ENCODE measurements at places on chromosomes 13 and 19.

GRCh38 chr19:44847144-44848035, 1.3 kb downstream of the NECTIN2 start:
- DNase-seq = no peak

- DNase-seq = no peak
These were observed 383.1 kb downstream of the DLEU7 start for GRCh38 chr13:50460358-50460757.

DNA sequence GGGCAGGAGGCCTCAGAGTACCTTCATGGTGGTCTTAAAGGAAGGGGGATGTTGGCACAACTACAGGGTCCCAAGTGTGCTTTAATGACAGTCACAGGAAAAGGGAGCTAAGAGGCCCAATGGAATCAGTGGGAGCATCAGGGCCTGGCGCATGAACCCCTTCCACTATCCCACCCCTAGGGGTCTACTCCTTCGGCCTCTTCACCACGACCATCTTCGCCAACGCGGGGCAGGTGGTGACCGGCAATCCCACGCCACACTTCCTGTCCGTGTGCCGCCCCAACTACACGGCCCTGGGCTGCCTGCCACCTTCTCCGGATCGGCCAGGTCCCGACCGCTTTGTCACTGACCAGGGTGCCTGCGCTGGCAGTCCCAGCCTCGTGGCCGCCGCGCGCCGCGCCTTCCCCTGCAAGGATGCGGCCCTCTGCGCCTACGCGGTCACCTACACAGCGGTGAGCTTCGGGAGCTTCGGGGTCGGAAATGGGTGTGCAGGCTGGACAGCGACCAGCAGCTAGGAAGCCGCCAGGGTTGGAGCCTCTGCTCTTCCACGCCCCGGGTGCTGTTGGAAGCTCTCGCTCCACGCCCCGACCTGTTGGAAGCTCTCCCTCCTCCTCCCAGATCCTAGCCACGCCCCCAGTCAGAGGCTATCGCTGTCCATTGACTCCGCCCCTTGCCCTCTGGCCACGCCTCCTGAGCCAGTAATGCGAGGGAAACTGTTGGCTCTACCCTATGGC, 6.0 kb downstream of the PLPPR2 start:
- no peak for DNase-seq

DNA sequence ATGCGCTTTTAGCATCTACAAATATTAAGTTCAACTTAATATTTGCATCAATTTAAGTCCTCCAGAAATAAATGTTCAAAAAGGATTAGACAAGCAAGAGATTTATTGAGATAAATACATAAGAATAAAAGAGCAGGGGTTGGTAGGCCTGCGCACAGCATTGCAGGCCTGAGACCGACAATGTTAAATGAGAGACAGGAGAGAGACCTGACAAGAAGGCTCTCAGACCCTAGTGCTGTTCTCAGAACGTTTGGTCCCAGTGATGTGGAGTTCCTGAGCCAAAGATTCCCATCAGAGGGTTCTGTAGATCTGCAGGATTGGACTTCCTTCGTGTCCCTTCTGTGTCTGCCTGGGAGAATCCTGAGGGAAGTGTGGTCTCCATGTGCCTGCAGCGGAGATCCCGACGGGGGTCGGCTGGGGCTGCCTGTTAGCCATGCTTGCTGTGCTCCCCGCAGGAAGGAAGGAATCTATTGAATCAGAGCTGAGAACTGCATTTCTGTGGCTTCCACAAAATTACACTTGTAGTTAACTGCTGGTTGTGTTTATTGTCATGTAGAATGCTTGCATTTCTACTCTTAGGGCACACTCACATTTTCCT, 369.9 kb upstream of the SLC10A2 start:
- no peak for DNase-seq

- DNase-seq = no peak
These were observed 19.5 kb downstream of the NUFIP1 start for GRCh38 chr13:44969551-44970484.

DNA sequence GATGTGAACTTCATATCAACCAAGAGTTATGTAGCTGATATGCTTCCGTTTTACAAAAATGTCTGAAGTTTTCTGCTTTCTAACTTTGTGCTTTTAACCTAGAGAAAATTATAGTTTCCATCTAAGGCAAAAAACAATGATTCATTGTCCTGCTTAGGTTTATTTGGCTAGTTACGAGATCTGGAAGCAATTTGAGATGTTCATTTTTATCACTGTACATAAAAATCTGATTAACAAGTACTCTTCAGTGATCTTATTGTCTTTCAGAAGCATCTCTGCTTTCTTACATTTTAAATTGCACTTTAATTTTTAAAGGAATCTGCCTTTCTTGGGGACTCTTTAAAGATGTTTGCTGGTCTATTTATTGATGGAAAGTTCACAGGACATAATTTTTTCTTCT, 188.1 kb downstream of the RFC3 start:
- no peak for DNase-seq

GRCh38 chr19:51246164-51246552, 4.7 kb upstream of the SIGLECL1 start:
- DNase-seq = no peak

DNA sequence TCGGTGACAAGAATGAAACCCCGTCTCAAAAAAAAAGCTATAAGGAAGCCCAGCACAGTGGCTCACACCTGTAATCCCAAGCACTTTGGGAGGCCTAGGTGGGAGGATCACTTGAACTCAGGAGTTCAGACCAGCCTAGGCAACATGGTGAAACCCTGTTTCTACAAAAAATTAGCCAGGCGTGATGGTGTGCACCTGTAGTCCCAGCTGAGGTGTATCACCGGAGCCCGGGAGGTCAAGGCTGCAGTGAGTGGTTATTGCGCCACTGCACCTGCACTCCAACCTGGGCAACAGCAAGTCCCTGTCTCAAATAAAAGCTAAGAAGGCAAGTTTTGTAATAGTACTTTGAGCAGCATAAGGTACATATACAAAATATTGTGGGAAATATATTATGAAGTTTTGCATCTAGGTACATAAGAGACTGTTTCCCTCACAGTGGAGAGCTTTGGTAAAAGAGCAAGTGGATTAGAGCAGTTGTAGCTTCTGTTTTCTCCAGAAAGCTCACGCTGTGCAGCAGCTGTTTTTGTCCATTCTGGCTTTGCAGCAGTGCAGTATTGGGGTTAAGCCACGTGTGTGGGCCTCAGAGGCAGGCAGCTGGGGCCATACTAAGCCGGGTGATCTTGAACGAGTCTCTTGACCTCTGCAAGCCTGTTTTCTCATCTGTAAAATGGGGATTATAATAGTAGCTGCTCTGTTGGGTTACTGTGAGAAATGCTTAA, 35.4 kb downstream of the ARHGAP35 start:
- no peak for DNase-seq

DNA sequence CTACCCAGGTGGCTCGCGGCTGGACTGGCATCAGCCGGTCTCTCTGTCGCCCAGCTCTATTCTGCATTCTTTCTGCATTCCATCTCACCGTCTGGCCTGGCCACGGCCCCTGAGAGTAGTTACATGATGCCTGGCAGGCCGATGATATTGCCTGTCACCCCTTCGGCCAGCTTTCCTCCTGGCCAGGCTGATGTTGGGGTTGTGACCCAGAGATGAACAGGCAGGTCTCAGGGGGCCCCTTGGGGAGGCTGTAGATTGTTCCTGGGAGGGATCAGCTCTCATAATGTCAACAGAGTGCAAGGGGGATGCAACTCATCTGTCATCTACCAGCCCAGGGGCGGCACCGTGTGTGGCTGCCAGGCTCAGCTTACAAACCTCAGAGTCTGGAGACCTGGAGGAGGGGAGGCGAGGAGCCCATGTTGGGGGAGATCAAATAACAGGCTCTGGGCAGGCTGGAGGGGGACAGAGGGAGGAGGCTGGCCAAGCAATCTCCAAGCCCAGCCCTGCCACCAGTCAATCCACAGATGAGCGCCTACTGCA, 13.6 kb upstream of the FBXO17 start:
- no peak for DNase-seq

DNA sequence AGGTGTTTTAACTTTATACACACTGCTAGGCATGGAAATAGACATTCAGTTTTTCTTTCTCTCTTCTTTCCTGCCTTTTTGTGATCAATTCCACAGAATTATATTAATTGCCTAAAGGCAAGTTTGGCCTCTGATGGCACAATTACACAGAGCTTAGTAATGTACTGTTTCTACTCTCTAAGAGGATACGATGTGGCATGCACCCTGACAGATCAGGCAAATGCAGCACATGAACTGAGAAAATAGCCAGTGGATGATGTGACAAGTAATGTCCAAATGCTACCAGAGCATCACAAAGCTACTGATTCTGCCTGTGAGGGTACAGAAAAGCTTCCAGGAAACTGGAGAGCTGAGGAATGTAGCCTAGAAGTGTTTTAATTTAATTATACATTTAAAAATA, 233.8 kb upstream of the PRR20A start:
- DNase-seq = no peak

- DNase-seq = no peak
These were observed 27.6 kb downstream of the PRKD2 start for GRCh38 chr19:46689358-46689757.

GRCh38 chr13:33828431-33829129, 10.6 kb downstream of the RFC3 start:
- no peak for DNase-seq

DNA sequence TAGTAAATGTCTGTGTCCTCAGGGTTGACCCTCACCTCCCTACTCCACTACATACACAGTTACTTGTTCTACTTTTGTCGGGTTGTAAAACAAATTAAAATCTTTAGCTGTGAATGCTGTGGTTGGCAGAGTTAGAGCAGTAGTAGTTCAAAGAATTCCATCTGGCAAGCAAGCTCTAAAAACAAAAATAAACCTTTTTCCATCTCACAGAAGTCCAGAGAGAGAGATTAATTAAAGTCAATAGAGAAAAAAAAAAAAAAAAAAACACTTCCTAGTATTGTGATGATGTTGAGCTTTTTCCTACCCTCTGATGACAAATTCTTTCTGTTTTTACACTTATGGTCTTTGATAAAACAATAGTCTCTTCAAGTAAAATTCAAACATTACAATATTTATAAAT, 338.4 kb downstream of the PCDH17 start:
- DNase-seq = no peak

- no peak for DNase-seq
These were observed 21.5 kb downstream of the NFIX start for GRCh38 chr19:13016628-13017305.

GRCh38 chr13:101127741-101128353, 288.5 kb downstream of the NALCN start:
- DNase-seq = no peak

DNA sequence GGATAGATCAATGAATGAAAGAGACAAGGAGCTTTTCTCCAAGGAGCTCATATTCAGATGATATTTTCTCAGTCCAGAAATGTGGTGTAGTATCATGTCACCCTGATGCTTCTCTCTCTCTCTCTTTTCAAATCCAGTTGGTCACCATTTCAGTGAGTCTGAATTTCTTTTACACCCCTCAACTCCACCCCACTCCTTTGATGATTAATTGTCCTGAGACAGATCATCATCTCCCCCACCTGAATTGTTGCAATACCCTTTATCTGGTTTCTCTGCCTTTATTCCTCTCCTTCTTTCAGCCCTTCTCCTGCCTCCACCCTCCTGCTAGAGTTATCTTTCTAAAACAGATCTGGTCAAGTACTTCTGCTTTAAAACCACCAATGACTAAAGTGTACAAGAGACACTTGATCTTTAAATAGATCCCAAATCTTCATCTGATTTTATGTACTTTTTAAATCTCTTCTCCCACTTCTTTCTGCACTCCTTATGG, 299.8 kb downstream of the KLF5 start:
- DNase-seq = no peak

- DNase-seq = peak; percentile 42
These were observed 21.1 kb upstream of the ZNF766 start for GRCh38 chr19:52248241-52248640.

DNA sequence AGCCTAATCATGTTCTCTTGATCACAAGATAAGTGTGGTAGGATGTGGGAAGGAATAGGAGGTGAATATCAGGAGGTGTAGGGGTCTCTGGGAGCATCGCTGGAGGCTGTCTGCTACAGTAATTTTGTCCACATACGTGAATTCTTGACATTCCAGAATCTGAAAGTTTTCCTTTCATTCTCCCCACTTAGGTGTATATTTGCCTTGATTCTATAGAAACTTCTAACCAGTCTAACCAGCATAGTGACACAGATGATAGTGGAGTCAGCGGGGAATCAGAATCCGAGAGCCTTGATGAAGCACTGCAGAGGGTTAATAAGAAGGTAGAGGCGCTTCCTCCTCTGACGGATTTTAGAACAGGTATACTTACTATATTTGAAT, 106.4 kb downstream of the RNF17 start:
- no peak for DNase-seq

DNA sequence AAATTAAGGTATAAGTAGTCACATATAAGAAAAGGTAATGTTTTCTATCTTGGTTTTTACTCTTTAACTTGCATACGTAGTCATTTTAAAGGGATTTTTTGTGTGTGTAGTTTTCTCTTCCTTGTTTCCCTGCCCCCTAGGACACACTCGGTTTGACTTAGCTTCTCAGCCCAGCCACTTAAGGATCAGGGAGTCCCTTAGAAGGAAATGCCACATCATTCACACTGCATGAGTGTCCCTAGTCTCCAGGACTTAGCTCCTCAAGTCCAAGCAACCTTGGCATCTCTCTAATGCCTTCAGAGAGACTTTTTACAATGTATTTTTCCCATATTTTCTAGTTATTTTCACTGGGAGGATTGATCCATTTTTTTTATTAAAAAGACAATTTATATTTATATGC, 1407.7 kb downstream of the EFNB2 start:
- DNase-seq = no peak

DNA sequence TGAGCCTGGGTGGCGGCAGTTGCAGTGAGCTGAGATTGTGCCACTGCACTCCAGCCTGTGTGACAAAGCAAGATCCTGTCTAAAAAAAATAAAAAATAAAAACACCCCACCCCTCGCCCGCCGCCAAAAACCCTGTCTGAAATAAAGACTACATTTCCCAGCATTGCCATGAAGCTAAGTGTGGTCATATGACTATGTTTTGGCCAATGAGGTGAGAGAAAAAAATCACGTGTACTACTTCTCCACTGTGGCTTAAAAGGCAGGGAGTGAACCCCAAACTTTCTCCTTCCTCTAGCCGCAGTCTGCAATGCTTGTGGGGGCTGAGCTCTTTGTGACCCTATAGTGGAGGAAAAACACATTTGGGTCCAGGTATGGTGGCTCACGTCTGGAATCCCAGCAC, 54.9 kb downstream of the COLGALT1 start:
- no peak for DNase-seq

Measured in stimulated activated CD4-positive, alpha-beta T cell treated with anti-CD3 and anti-CD28 coated beads, Interleukin-1b, Interleukin-23, amount 100 ng/mL, for 1 hour (primary cell).